ENCODE measurements at places on chromosomes 7 and 10. TPM values are rescaled to one million over a fixed set of nuclear protein-coding genes. Genes with fewer than 3 reads are reported as not detected.

- no peak for DNase-seq
Observed at GRCh38 chr10:104608091-104608828, 32.8 kb upstream of the SORCS3 start.

- DNase-seq: no peak
Observed at GRCh38 chr7:139699640-139700504, 77.9 kb downstream of the HIPK2 start.

DNA sequence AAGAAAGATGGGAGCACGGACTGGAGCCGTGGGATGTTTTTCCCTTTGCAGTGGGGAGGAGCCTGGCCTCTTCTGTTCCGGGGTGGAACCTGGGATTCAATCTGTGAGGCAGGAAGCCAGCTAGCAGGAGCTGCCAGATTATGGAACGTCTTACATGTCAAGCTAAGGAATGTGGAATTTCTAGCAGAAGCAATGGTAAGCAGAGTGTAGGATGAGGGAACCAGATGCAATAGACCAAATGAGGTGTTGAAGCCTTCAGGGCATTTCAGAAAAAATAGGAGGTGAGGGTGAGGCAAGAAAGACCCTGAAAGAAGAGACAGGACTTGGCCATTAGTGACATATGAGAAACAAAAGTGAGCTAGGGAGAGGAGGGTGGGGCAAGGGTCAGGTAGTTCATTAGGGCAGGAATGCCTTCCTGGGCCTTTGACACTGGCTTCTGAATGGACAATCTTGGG is 105.5 kb downstream of the CHN2 start:
- DNase-seq: no peak

GRCh38 chr10:86632009-86632800 is 22.1 kb upstream of the OPN4 start:
- no peak for DNase-seq

SPRN gene
- total RNA-seq: 0.74 TPM

DNA sequence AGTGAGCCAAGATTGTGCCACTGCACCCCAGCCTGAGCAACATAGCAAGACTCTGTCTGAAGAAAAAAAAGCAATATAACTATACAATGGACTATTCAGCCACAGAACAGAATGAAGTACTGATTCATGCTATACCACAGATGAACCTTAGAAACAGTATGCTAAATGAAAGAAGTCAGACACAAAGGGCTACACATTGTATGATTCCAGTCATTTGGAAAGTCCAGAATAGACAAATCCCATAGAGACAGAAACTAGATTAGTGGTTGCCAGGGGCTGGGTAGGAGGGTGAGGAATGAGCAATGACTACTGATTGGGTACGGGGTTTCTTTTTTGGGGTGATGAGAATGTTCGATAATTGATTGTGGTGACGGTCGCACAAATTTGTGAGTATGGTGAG is 9.6 kb upstream of the CFAP70 start:
- DNase-seq: no peak

- DNase-seq: no peak
Observed at GRCh38 chr7:946256-946996, 8.1 kb downstream of the ADAP1 start.

DNA sequence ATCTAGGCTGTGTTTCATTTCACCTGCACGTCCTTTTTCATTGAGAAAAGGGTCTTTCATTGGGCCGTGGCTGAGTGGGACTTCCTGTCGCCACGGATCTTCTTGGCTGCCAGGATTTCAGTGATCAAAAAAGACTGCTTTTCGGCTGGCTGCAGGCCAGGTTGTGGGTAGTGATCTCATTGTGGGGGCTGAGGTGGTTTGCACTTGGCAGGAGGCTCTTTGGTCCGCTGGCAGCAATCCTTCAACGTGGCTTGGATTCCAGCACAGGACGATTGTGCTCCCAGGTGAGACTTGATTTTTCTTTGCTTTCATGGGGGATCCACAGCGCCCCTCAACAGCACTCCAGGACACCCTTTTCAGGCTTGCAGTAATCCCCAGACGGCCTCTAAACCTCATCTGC is 29.0 kb upstream of the ZNF273 start:
- no peak for DNase-seq

DNA sequence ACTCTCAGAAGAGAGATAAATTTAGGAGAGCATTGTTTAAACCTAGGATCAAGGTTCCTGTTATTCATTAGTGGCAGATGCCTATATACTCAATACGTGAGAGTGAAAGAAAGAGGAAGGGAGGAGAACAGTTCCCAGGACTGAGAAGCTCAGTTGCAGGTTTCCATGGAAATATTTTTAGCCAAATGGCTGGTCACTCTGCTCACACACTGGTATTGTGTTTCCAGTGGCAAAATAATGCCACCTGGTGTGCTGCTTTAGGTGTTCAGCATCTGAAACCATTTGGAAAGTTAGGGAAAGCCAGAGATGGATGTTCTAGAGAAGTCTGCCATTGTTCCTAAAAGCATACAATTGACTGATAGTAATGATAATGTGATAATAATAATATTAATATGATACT is 827.7 kb downstream of the SORCS3 start:
- DNase-seq: no peak

- no peak for DNase-seq
Observed at GRCh38 chr7:68964060-68964459, 634.2 kb upstream of the AUTS2 start.

DKK1 gene
- total RNA-seq: 4.6 TPM

NUTM2B gene
- 0.21 TPM for total RNA-seq

DNA sequence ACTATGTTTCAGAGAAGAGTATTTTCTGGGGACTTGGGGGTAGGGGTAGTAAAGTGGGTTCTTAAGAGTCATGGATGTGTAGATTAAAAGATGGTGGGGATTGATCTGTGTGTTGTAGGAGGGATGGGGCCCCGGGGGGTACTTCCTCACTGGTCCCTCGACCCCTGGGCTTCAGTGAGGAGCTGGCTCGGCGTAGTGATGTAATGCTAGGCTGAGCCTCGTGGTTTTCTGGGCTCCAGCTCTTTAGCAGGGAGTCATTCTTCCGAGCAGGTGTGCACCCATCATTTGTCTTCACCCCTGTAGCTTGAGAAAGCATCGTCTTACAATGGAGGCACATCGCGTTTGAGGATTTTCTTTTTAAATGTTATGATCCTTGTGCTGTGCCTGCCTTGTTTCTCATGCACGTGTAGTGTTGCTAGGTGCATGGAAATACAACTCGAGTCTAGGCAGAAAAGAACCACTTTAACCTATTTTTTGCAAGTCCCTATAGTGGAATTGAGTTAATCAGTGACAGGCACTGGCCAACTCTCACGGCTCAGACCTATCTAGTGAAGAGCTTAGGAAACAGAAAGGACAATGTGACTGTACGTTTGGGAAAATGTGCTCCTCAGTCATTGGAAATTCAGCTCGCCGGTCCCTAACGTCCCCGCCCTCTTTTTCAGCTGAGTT is 106.1 kb upstream of the BTBD16 start:
- DNase-seq: no peak

EGR2 gene
- 2.3 TPM for total RNA-seq

DNA sequence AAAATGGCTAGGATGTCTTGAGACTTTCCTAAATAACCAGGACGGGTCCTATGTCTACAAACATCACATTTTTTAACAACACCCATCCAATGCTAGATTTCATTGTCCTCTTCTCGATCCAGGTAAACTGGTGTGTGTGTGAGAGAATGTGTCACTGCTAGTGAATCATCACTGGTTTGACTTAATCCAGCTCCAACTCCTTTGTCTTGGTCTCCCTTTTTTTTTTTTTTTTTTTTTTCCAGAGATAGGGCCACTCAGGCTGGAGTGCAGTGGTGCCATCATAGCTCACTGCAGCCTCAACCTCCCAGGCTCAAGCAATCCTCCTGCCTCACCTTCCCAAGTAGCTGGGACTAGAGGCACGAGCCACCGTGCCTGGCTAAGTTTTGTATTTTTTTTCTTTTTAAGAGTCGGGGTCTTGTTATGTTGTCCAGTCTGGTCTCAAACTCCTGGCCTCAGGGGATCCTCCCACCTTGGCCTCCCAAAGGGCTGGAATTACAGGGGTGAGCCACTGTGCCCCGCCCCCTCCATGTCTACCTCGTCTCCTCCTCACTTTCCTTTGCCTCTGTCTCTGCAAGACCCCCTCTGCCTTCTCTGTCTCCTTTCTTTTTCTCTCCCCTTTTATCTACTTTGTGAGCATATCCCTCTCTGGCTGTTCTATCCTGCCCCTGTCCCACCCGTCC is 2.2 kb upstream of the UFSP1 start:
- no peak for DNase-seq

DNA sequence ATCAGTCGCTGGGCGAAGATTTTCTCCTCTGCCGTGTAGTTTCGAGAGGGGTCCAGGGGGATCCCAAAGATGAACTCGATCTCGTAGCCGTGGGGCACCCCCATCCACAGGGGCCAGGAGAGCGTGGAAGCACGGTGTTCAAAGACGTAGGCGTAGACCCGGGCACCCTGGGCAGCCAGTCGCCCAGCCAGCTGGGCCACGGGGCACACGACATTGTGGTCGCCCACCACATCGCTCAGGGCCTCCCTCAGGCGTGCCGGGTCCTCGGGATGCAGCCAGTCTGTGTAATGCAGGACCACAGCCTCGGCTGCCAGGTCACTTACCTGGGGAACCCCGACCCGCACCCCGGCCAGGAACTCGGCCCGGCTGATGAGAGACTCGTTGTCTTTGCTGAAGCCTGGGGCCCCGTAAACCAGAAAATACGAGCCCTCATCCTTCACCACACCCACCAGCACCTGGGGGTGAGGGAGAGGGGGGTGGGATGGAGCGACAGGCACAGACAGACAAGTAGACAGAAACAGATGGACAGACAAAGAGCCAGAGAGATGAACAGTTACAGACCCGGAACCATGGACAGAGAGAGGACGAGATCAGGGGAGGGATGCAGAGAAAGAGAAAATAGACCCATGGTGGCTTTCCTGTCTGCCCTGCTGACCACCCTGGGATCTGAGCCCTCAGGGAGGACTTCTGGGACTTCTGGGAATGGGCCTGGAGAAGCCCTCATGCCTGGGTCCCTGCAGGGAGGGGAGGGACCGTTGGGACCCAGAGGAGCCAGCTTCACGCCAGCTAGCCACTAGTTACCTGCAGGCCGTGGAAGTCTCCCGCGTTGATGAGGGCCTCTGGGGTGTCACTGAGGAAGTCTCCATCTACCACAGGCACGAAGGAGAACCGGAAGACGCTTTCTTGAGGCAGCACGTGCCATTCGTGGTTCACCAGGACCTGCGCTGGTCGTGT is 3.0 kb downstream of the ACHE start:
- DNase-seq: no peak

- DNase-seq: no peak
Observed at GRCh38 chr7:2583798-2584580, 25.2 kb downstream of the IQCE start.

IKZF1 gene
- 7.8 TPM for total RNA-seq

GRCh38 chr7:2404714-2405119 is 1.3 kb downstream of the CHST12 start:
- DNase-seq: no peak

GRCh38 chr7:66847879-66848790 is 72.9 kb upstream of the TMEM248 start:
- no peak for DNase-seq

- no peak for DNase-seq
Observed at GRCh38 chr7:26321435-26321834, 29.8 kb downstream of the SNX10 start.

DNA sequence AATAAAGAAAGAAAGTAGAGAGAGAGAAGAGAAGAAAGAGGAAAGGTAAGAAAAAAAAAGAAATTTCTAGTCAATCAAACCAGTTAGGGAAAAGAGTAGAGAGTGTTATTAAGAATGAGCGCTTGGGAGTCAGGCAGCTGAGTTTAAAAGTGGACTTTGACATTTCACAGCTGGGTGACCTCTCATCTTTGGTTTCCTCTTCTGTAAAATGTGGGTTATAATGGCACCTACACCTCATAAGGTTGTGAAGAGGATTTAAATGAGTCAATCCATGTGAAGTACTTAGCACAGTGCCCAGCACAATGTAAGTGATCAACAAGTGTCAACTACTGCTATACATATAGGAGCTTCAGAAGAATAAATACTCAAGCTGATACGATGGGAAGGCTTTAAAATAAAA is 12.2 kb downstream of the HOXA1 start:
- DNase-seq: no peak

Data from urinary bladder (tissue), 4 donors.